Stimulated activated CD4-positive, alpha-beta T cell treated with anti-CD3 and anti-CD28 coated beads, Interleukin-12 subunit alpha, Interleukin-12 subunit beta, amount 100 ng/mL, for 4 hours (primary cell): ENCODE measurements at places on chromosomes 1 and 21.

GRCh38 chr1:183081402-183082120, 58.3 kb downstream of the LAMC1 start:
- no peak for DNase-seq

- DNase-seq = no peak
Measured at GRCh38 chr1:1479547-1480487, 8.3 kb downstream of the ATAD3B start.

GRCh38 chr1:15027515-15027986, 126.0 kb upstream of the TMEM51 start:
- DNase-seq = peak; percentile 11

GRCh38 chr1:163656095-163656759, 334.5 kb downstream of the NUF2 start:
- no peak for DNase-seq
